ENCODE measurements at places on chromosomes 5 and 9.

- H3K27ac ChIP-seq: no peak overlapping the region
- H3K4me3 ChIP-seq: no peak overlapping the region
- no peaks in the 10 kb centered on the region for H3K4me1 ChIP-seq
- no peaks in the 10 kb centered on the region for H3K36me3 ChIP-seq
These were observed 24.5 kb downstream of the TICAM2 start for GRCh38 chr5:115577741-115578140.

- no peaks in the 10 kb centered on the region for H3K36me3 ChIP-seq
- H3K27ac ChIP-seq: no peak overlapping the region
- no peak for DNase-seq
- peaks cover 11% of the 10 kb centered on the region for H3K4me1 ChIP-seq
These were observed 23.9 kb upstream of the PPP2CA start for GRCh38 chr5:134249469-134250379.

DNA sequence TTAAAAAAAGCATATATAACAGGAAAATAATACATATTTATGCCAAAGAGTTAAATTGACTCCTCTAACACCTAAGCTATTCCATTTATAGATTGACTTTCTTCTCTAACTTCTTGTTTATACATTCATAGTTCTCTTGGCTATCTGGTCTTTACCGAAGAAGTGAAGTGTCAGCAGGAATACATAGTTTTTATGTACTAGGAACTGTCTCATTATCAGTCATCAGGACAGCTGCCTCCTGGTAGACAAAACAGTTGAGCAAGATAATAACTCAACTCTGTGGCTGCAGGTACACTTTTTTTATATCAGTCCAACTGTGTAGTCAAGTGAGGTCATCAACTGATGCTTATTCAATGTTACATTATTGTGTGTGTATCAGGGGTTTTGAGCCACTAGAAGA lies 1436.0 kb upstream of the NUDT12 start:
- H3K27me3 ChIP-seq: no peaks in the 10 kb centered on the region
- DNase-seq: no peak
- no peak overlapping the region for H3K4me3 ChIP-seq

GRCh38 chr5:153511622-153512021 lies 21.2 kb downstream of the GRIA1 start:
- no peak for DNase-seq
- no peaks in the 10 kb centered on the region for H3K4me1 ChIP-seq
- no peaks in the 10 kb centered on the region for H3K36me3 ChIP-seq
- no peaks in the 10 kb centered on the region for H3K27me3 ChIP-seq
